ENCODE measurements at places on chromosomes 4 and X.
A peak's percentile ranks its signal among the peaks of the same experiment; 100 is the strongest.

GRCh38 chr4:74005528-74005927, 7.1 kb upstream of the CXCL5 start:
- DNase-seq = no peak

GRCh38 chrX:69158166-69158980, 6.9 kb downstream of the PJA1 start:
- no peak for DNase-seq

GRCh38 chr4:66769441-66769840, 775.9 kb downstream of the CENPC start:
- no peak for DNase-seq

GRCh38 chr4:7414736-7415510, 19.8 kb downstream of the PSAPL1 start:
- peak; percentile 13 for DNase-seq

GRCh38 chr4:123340381-123340701, 56.3 kb upstream of the SPRY1 start:
- peak; percentile 96 for DNase-seq

- peak; percentile 66 for DNase-seq
These were observed 36.9 kb downstream of the PDLIM5 start for GRCh38 chr4:94488670-94489069.

DNA sequence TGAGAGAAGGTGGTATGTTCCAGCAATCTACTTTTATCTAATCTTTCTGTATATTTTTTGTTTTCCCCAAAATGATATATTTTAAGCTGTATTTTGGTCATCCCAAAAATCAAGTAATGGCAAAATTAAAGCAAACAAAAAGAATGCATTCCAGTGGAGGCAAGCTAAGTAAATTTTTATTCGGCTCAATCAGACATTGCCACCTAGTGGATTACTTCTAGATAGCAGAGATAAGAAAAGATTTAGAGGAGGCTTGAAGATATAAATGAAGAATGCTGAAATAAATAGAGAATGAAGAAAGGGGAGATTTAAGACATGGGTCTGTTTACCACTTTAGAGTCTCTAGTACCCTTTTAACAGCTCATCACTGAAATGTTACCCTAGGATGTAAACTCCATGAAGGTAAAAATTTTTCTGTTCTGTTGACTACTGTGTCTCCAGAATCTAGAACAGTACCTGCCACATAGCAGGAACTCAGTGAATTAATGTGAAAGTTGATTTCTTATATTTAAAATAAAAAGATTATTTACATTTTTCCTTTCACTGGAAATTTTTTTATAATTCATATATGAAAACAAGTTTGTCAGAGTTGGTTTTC, 110.9 kb upstream of the ANK2 start:
- DNase-seq = peak; percentile 43

DNA sequence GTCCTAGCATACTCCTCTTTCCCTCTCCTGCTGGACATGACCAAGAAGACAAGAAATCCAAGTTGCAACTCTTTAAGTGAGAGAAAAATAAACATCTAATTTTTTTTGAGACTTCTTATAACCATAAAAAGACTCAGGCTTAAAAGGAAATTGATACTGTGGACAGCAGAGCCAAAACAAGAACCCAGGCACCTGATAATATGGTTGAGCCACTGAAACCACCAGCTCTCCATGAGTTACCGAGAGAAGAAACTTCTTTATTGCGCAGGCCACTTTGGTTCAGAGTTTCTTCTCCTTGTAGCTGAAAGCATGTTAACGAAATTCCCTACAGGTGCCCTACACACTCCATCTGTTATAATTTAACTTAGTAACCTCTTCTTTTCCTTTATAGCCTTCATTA, 11.3 kb upstream of the SPCS3 start:
- DNase-seq = no peak

- no peak for DNase-seq
These were observed 237.4 kb downstream of the MAPK10 start for GRCh38 chr4:86122404-86122803.

GRCh38 chr4:174041555-174042105, 241.8 kb downstream of the FBXO8 start:
- no peak for DNase-seq

- DNase-seq = peak; percentile 63
These were observed 163.3 kb downstream of the MID1 start for GRCh38 chrX:10457092-10457491.

- peak; percentile 56 for DNase-seq
These were observed 82.0 kb downstream of the NAP1L3 start for GRCh38 chrX:93591398-93591797.

GRCh38 chr4:26459756-26460530, 30.3 kb downstream of the CCKAR start:
- peak; percentile 91 for DNase-seq

GRCh38 chr4:101801958-101802357, 11.4 kb downstream of the BANK1 start:
- no peak for DNase-seq

GRCh38 chr4:93029769-93030168, 726.0 kb downstream of the GRID2 start:
- DNase-seq = no peak

- DNase-seq = no peak
These were observed 173.0 kb upstream of the TET2 start for GRCh38 chr4:104973708-104974107.

- DNase-seq = no peak
These were observed 1511.3 kb upstream of the AGA start for GRCh38 chr4:178953447-178954120.
